ENCODE measurements at places on chromosomes 1 and 21.

DNA sequence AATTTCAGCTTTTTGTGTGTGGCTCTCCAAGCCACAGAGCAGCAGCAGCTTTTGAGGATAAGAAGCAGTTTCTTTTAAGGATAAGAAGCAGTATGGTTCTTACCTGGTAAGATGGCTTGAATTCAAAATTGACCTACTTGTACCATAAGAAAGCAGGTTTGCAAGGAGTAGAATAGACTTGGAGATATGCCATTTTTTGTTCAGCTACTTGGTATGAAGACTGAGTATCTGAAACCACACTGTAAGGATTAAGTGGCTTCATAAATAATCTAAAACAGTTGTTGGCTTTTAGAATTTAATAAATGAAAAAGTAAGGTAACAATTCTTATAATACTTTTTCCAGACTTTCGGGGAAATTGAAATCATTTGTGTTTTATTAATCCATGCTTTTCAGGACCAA, 74.2 kb downstream of the ATF6 start:
- no peak for DNase-seq

DNA sequence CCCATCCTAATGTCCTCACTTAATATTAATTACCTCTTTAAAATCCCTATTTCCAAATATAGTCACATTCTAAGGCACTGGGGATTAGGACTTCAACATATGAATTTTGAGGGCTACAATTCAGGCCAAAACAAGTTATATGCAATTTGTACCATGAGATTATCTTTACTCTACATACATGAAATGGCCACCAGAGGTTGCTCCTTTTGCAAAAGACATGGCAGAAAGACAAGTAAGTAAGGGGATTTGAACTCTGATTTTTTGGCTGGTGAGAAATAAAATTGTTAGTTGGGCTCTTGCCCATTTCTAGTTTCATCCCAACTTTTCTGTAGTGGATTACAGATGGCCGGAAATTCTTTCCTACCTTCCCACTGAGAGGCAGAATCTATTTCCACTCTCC, 4.8 kb upstream of the ALG6 start:
- no peak for DNase-seq

DNA sequence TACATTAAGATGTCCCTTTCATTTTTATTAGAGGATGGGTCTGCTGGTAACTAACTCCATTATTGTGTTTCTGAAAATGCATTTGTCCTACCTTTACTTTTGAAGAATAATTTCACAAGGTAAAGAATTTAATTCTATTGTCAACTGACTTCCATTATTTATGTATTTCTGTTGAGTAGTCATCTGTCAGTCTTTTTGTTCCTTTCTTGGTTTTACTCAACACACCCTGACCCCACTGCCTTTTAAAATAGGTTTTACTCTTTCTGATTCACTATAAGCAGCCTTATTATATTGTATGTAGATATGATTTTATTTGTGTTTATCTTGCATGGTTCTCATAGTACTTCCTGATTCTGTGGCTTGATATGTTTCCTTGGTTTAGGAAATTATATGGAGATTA, 237.5 kb downstream of the TGFB2 start:
- DNase-seq, result no peak

DNA sequence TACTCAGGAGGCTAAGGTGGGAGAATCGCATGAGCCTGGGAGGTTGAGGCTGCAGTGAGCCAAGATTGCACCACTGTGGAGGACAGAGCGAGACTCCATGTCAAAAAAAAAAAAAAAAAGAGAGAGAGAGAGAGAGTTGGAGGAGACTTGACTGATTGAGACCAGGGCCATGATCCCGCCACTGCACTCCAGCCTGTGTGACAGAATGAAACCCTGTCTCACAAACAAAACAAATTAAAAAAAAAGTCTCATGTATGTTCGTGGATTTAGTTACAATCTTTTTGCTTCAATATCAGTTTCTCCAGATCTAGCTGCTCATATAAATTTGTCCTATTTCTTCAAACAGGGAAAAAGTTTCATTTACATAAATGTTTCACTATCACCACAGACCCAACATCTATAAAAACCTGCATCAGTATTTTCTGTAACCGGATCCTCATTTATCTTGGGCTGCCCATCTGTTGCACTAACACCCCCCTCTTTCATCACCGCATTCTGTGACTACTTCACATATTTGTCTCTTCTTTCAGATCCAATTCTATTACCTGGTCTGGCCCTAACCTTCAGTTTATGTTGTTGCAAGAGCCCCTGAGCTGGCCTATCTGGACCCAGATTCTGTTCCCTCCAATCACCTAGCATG, 127.0 kb downstream of the GREM2 start:
- no peak for DNase-seq

- no peak for DNase-seq
These were observed 6.8 kb upstream of the PPP1R15B start for GRCh38 chr1:204418174-204419063.

GRCh38 chr1:162388615-162389014, 7.1 kb downstream of the C1orf226 start:
- DNase-seq, result no peak

DNA sequence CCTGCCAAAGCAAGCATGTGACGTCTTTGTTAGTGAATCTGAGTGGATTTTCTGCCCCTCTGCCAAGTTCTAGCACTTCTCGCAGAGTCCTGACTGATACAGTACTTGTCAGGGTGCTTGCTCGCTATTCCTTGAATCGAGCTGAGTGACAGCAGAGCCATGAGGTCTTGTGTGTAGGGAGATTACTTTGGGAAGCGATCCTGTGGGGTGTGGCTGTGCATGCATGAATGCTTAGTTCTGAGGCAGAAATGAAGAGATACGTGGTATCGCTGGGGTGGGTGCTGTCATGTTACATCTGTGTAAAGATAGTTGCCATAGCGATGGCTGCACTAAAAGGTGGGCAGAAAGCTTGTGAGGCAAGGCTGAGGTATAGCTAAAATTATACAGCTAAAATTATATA, 19.3 kb upstream of the DNAJC28 start:
- no peak for DNase-seq

GRCh38 chr1:80054129-80054528, 1047.6 kb upstream of the ADGRL4 start:
- DNase-seq, result no peak

GRCh38 chr1:109137958-109138357, 24.0 kb downstream of the ELAPOR1 start:
- DNase-seq, result no peak

DNA sequence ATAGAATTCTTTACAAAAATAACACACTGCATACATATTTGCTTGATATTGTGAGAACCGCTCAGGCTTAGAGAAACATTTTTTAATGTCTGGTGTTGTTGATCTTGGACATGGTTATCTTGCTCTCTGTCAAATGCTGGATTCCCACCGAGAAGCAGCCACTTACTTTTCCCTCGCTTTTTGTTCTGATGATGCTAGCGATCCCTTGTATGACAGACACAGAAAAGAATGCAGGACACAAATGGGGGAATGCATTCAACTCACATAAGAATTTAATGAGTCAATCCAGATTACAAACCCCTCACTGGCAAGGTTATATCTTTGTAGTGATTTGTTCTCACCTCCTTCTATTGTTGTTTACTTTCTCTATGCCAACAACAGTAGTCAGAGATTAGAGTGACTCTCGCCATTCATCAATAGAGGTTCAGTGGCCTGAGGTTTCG, 76.8 kb upstream of the AKT3 start:
- DNase-seq, result no peak

- DNase-seq, result no peak
These were observed 16.2 kb downstream of the RIPK4 start for GRCh38 chr21:41750532-41751151.

DNA sequence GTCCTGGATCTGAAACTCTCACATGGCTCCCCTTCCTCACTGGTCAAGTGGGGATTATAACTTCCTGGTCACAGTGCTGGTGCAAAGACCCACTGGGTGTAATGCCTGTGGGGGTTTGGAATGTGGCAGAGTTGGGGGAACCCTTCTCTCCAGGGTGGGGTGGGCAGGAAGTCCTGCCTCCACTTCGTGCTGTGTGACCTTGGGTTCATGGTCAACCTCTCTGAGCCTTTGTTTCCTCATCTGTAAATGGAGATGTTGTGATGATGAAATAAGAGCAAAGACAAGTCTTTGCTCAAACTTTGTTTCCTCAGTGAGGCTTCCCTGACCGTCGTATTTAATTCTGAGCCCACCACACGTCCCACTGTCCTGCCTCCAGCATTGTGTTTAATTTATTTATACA, 564.7 kb downstream of the PTPRU start:
- DNase-seq, result no peak

- DNase-seq, result no peak
These were observed 29.4 kb upstream of the TRIM17 start for GRCh38 chr1:228445843-228446650.

- DNase-seq, result peak; percentile 22
These were observed 12.8 kb upstream of the ECE1 start for GRCh38 chr1:21302747-21303715.

DNA sequence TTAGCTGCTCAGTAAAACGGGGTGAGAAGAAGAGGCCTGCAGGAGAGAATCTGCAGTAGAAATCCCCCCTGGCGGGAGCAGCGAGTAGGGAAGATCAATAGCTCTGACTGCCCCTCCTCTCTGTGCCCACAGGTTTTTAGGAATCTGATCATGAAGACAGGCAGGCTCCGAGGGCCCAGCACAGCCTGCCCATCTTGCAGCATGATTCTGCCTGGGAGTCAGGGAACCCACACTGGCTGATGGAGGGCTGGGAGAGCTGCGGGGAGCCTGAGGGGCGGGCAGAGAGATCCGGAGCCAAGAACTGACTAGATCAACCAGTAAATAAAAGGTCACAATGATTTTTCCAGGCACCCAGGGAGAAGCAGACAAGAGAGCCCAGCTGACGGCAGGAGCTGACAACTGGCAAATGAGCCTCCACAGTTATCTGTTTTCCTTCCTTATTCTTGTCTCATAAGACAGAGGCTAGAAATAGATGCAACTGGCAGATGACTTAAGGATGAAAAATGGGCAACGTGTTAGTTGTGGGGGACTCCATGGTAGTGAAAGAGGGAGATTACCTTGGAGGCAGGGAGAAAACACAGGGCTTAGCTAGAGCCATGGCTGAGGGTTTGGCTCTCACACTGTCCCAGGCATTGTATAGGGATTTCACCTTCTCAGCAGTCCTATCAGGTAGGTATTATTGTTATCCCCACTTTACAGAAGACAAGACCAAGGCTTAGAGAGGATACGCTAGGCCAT, 116.2 kb downstream of the PLXNA2 start:
- no peak for DNase-seq

GRCh38 chr1:208221291-208221622, 22.9 kb downstream of the PLXNA2 start:
- DNase-seq, result no peak

DNA sequence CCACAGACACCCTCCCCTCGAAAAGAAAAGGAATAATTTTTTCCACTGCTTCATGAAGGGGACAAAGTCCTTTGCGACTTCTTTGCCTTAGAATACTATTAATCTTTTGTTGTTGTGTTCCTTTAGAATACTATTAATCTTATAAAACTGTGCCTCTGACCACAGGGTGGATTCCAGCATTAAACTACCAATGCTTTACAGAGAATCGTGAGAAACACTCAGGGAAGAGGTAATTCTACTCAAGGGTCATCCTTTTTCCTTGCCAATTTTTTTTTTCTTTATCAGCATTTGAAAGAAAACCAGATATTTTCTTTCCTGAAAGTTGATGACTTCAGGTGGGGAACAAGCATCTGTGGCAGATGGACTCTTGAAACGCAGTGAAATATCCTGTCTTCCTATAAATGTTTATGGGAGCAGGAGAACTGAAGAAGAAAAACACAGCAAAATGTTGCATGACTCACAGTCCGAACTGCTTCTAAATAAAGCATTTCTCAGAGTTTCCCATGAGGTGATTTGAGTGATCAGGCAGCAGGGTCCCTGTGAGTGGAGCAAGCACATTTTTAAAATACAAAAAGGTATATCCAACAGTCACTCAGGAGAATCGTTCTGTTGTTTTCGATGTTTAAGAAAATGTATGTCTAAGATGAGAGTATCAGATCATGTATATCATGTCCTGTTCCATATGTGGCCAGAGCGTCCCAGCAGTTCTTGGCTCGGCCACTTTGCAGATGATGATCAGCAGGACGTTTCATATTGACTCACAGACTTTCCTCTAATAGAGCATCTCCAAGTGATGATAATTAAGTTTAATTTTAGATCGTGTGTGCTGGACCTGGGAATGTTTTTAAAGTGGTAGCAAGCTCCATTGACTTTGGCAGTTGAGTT, 154.2 kb upstream of the RUNX1 start:
- no peak for DNase-seq

- DNase-seq, result no peak
These were observed 42.3 kb downstream of the PLEKHO1 start for GRCh38 chr1:150192012-150192411.

DNA sequence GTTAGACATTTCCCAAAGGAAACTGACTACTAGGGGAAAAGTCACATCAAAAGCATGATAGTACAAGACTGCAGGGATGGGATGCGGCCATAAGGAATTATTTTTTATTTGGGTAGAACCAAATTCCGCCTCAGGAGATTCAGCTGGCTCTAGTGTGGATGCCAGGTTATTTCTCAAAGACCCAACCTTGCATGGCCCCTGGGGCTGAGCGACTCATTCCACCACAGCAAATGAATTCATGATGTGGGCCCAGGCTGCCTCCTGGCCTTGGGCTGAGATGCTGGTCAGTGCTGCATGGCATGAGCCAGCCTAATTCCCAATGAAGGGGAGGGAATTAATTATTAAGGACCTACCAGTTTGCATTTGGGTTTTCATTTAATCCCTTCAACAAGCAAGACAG, 11.8 kb downstream of the TMEM35B start:
- no peak for DNase-seq

DNA sequence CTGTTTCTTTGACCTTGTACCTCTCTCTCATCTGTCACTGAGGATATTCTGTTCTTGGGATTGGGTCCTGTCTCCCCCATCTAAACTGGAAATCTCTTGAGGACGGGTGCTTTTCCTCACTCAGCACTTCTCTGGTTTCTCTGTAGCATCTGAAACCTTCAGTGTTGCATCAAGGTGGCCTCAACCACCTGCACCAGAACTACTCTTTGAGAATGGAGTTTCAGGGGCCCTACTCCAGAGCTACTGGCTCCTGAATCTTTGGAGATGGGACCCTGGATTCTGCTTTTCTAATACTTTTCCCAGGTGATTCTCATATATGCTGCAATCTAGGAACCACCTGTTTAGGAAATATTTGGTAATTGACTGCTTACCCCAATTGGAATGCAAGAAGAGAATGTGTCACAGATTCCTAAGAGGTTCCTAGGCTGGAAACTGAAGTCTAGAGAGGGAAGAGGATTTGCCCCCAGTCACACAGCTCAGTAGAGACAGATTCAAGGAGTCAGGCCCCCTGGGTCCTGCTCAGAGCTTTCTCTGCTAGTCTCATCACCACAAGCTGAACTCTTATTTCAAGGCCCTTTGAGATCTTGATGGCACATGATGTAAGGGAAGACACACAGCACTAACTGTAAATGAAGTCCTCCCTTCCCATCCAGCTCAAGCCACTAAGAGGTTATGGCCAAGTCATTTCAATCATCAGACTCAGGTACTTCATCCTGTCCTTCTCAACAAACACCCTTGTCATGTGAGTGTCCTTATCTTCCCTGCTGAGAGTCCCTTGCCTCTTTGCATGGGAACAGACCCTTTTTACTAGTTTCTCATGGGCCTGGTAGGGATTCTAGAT, 48.7 kb downstream of the EIF2D start:
- DNase-seq, result no peak

GRCh38 chr1:1873186-1873585, 17.7 kb downstream of the GNB1 start:
- no peak for DNase-seq

GRCh38 chr1:36743286-36744005, 260.7 kb upstream of the CSF3R start:
- DNase-seq, result no peak

- DNase-seq, result no peak
These were observed 158.6 kb downstream of the SYT2 start for GRCh38 chr1:202551683-202552082.

Measured in substantia nigra (tissue), 51 donors.